ENCODE measurements at places on chromosomes 16 and 17.

DNA sequence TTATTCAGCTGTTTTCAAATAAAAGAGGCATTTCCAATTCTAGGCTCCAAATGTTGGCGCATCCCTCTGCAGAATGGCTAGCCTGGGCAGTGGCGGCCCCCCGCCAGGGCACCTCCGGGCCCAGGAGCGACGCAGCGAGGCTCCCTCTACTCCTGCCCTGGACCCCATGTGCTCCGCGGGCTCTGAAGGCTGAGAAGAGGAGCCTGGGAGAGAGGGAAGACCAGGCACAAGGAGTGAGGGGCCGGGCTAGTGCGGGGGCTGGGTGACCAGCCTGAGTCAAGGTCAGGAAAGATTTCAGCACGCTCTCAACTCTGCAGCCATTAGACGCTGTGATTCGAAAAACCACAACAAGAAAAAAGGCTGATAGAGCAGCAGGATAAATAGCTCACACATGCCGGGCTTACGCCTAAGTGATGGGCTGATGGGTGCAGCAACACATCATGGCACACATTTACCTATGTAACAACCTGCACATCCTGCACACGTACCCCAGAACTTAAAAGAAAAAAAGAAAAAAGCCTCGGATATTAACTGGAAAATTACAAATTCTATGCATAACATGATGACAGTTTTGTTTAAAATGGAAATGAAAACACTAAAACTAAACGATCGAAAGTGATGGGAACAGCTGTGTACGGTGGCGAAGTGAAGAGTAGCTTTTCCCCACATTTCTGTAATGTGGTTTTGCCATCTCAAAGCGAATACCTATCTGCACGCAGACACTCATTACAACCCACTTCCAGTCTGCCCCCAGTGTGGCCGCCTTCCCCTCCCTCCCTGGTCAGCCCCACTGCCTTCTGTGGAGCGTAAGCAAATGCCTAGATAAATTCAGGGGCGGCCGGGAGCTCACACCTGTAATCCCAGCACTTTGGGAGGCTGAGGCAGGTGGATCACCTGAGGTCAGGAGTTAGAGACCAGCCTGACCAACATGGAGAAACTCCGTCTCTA, 44.4 kb downstream of the MAP1LC3B start:
- peak; percentile 19 for DNase-seq

DNA sequence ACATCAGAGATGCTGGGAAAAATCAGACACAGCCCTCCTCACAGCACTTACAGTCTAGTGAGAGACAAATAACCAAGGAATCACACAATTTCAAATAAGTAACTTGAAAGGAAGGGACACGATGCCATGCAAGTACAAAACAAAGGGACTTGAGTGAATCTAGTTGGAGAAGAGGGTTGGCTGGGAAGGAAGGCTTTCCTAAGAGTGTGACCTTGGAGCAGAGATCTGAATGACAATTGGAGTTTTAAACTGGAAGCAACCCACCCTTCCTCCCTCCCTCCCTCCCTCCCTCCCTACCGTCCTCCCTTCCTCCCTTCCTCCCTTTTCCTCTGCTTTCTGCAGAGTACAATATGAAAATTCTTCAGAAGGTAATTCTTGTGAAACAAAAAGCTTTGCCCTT, 31.1 kb downstream of the ADAMTS18 start:
- DNase-seq, result no peak

GRCh38 chr17:82399041-82399441, 19.1 kb upstream of the HEXD start:
- no peak for DNase-seq

DNA sequence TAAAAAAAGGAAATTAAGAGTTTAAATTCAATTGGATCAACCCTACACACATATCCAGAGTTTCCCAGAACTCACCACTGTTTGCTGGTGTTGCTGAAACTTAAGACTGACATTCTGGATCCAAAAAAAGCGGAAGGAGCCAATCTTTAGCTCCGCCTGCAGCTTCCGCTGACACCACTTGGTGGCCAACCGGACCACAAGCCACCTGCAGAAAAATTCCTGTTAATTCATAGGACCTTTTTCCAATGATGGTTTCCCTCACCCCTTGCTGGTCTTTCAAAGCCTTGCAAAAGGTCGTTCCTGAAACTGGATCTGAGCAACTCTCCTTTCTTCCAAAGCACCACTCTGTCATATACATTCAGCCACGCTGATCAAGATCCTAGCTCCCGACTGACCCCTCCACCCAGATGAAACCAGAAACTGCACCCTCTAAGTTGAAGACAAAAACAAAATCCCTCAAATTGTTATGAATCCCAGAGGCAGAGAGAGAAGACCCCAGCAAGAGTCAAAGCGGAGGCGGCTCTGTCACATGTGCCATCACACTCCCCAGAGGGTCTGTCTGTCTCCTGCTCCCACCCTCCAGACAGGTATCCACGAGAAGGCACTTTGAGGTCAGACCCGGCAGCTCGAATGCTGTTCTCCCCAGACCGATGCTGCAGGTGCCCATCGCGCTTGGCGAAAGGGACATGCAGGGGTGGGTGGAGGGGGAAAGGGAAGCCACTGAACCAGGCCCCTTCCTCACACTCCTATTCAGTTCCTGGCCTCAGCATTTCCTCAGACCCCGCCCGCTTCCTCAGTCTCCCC, 773 bp downstream of the BLTP2 start:
- DNase-seq, result peak; percentile 8

GRCh38 chr16:51507286-51507685, 356.2 kb upstream of the SALL1 start:
- DNase-seq, result no peak

GRCh38 chr17:45088741-45089140, 27.6 kb downstream of the NMT1 start:
- no peak for DNase-seq

- DNase-seq, result no peak
These were observed 96.5 kb upstream of the NLRP1 start for GRCh38 chr17:5680766-5681165.

DNA sequence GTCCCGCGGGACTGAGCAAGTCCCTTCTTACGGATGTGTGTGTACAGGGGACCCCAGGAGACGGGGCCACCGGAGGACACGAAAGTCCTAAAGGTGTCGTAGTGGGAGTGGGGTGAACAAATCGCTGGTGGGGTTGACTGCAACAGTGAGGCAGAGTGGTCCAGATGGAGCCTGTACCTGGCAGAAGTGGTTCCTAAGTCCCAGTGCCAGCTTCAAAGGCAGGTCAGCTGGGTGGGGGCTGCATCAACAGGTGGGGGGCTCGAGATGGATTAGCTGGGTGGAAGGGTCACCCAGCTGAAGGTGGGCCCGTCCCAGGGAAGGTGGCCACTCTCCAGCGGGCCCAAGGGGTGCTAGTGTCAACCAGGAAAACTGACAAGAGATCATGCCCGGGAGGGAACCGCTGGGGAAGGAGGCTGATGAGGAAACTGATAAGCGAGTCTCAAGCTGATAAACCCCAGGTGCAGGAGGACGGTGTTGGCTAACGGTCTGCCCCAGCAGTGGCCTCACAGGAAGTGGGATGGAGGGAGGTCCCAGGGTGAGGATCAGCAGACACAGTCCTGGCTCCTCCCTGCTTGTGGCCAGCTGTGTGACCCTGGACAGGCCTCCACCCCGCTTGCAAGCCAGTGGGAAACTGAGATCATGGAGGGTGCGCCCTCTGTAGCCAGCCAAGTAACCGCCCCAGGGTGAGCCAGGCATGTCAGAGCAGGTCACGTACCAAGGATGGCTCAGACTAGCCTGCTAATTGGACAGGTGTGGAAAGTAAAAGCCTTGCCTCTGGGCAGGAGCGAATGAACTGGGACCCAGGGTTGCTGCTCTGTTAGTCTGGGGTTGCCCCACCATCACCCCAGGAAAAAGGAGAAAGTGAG, 1.0 kb downstream of the ORAI3 start:
- DNase-seq, result no peak

DNA sequence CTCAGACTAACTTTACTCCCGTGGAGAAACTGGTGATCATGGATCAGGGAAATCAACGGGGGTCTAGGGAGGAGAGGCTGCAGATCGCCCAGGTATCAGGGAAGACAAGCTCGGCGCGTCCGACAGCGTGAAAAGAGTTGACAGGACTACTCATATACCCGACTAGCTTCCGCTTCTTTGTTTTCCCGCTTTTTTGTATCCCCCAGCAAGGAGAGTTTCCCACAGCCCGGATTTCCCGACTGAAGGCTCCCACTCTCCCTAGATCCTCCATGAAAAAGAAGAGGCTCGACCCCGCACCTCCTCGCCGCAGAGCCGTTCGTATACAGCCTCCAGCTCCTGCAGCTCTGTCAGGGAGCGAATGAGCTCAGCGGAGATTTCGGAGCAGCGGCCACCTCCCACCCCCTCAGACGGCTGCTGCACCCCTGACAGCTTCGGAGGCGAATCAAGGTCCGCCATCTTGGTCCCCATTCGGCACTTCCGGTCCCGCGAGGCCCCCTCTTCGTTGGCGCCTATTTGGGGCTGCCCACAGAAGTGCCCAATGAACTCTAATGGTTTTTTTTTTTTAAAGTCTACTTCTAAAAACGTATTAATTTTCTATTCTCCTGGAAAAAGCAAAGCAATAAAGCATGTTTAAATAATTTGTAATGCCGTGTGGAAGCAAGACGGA, at the start of gene COG4:
COG4 (minus strand) TSS at position 479 of the 667 bp plus-strand sequence; CDS start at position 468, 11 bp downstream.
- DNase-seq, result peak; percentile 91

DNA sequence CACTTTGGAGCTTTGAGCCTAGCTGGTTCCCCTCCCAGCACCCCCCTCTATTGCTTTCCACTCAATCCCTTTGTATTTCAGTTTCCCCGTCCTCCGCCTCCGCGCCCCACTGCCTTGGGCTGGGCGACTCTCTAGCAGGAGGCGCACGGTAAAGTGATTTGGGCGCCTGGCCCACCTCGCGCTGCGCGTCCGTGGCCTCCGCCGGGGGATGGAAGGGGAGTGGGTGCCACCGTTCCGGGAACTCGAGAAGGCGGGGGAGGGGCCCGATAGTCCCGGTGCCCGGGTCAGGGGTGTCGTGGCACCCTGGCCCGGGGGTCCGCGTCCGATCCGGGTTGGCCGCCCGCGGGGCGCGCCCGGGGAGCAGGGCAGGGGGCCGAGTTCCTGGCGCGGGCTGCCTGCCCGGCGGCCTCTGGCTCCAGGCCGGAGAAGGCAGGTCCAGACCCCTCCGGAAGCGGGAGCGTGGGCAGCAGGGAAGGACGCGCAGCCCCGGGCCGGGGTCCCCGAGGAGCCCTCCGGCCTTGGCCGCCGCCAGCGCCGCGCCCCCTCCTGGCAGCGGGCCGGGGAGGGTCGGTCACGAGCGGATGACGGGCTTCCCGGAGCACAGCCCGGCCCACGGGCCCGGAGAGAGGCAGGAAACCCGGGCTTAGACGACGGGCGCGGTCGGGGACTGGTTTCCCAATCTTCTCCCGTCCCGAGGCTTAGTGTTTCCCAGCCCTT, 15.8 kb downstream of the MEOX1 start:
- no peak for DNase-seq

- DNase-seq, result no peak
These were observed 21.3 kb downstream of the SCNN1B start for GRCh38 chr16:23323224-23324030.

- DNase-seq, result no peak
These were observed 84.2 kb downstream of the KCNJ12 start for GRCh38 chr17:21460358-21460757.

GRCh38 chr16:1543085-1543896, 9.8 kb downstream of the TMEM204 start:
- peak; percentile 35 for DNase-seq

DNA sequence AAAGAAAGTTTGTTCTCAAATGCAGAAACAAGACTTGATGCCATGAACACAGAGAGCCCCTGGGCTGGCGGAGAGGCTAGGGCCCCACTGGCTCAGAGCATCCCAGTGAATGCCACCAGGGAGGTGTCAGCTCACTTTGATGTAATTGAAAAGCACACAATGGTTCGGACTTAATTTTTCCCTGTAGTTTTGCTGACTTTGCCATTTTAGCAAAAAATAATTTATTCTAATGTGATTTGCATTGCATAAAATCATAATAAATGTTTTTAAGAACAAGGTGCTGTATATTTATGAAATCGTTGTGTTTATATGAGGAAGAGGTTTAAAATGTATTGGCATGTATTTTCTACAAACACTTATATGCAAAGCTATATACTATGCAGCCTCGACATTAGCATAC, 140.5 kb downstream of the HS3ST4 start:
- DNase-seq, result no peak

DNA sequence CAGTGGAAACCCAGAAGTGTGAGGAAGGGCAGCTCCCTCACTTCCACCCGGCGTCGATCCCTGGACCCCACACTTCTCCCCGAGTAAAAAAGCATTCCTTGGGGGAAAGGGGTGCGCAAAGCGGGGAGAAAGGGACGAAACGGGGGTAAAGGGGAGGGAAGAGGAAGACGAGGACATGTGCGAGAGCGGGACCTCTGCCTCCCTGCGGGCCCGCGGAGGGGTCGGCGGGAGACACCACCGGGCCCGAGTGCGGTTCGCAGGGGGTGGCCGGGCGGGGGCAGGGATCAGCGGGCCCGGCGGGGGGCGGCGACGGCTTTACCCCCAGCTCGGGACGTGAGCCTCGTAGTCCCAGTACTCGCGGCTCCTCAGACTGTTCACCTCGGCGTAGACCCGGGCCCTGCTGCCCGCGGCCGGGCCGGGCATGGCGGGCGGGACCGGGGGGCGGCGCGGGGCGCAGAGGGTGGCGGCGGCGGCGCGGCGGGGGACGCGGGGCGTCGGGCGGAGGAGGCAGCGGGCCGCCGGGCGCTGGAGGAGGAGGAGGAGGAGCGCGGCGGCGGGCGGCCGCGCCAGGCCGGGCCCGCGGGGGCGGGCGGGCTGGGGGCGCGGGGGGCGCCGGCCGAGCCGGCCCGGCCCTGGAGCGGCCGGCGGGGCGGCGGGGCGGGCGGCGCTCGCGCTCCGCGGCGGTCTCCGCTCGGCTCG, 443 bp downstream of the CSNK2A2 start:
- DNase-seq, result no peak

DNA sequence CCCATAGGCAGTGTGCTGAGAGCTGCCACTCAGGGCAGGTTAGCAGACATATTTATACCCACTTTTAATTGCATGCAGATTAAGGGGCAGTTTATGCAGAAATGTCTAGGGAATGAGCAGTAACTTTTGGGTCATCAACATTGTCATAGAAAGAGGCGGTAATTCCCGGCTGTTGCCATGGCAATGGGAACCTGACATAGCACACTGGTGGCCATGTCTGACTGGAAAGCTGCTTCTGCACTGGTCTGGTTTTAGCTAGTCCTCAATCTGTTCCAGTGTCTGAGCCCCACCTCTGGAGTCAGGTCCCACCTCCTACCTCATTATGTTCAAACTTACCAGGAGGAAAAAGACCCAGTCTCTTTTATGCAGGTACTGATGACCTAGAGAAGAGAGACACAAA, 31.5 kb upstream of the TNRC6C start:
- no peak for DNase-seq

GRCh38 chr16:84016477-84016876, 26.1 kb downstream of the SLC38A8 start:
- no peak for DNase-seq

DNA sequence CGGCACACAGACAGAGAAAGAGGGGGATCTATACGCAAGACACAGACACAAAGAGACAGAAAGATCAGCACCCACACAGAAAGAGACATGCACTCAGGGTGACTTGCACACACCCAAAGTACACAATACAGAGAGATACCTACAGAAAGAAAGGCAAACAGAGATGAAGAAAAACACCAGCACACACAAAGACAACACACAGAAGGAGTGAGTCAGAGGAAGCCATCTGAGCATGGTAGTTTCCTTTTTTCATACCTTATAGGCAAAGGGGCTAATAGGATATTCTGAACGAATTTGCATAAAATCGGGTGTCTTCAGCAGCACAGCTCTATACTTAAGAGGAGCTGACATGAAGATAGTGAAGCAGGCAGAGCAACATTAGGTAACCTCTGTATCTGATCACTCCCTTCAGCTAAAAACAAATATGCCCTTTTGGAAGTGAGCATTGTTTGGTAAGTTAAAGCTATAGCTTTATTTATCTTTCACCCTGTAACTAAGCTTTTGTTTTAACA, 198.6 kb downstream of the AATF start:
- no peak for DNase-seq
